ENCODE measurements at places on chromosomes 7 and 10. TPM values are rescaled to one million over a fixed set of nuclear protein-coding genes. Genes with fewer than 3 reads are reported as not detected.

DNA sequence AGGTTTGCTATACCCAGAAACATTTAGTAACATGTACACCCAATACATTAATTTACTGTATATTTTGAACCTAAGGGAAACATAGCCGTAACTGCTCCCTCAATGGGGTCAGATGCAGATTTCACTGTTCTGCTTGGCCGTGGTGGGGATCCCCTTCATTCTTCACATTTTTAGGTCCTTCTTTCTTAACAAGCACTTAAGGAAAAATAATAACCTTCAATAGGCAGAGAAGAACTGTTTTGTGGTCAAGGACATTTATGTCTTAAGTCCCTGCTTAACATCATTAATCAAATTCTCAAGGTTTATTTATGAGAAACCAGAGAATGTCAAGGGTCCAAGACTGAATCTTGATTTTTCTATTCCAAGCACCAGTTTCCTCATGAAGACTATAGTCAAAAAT, 592.1 kb upstream of the ANKRD30A start:
- no peaks in the 10 kb centered on the region for H3K4me1 ChIP-seq
- no peak for DNase-seq
- no peaks in the 10 kb centered on the region for H3K27me3 ChIP-seq
- H3K36me3 ChIP-seq = no peaks in the 10 kb centered on the region

FANK1 gene
- 1.7 TPM for total RNA-seq

GRCh38 chr10:31707093-31708039, 221.3 kb downstream of the ARHGAP12 start:
- H3K36me3 ChIP-seq = no peaks in the 10 kb centered on the region
- H3K4me1 ChIP-seq = peaks cover 9% of the 10 kb centered on the region
- peak overlapping the region; percentile 19 for H3K4me3 ChIP-seq
- no peak for DNase-seq

DNA sequence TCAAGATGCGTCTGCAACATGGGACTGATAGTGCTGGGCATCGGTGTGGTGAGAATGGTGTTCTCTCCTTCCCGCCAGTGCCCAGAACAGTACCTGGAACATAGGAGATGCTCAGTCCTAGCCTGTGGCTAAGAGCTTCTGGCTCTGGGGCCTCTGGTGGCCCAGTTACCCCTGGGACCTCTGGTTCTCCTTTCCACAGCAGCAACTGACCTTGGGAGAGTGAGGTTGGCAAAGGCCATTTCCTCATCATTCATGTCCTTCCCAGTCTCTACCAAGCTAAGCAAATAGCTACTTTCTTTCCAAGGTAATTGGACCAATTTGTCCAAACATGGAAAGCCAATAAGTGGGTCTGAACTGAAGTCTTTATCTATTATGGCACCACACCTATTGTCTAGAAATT, 11.6 kb upstream of the GOLGA7B start:
- no peaks in the 10 kb centered on the region for H3K36me3 ChIP-seq
- no peak for DNase-seq
- H3K4me1 ChIP-seq = no peaks in the 10 kb centered on the region
- no peak overlapping the region for H3K4me3 ChIP-seq

FAM237B gene
- total RNA-seq = not detected

ZMYND11 gene
- total RNA-seq = 22.9 TPM

DNA sequence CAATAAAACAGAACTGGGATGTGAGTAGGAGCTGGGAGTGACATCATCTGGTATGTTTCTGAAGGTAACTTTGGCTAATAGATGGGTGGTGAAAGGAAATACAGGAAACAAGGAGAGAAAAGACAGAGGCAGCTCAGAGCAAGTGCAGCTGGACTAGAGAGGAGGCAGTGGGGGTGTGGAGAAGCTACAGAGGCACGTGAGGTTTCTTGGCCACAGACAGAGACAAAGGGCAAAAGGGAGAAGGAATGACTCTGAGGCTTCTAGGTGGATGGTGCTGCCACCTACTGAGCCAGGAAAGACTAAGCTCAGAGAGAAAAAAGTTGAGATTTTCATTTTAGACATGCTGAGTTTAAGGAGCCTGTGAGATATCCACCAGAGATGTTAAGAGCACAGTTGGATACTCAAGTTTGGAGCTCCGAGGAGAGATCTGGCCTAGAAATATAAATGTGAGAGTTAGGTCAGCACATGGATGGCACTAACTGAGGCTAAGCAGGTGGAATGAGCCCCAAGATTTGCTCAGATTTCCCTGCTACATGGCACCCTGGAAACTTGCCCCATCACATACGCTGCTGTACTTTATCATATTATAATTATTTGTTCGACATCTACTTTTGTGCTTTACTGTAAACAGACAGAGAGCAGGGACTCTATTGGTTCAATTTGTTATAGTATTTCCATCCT, 293.0 kb upstream of the IMMP2L start:
- no peak for DNase-seq
- no peak overlapping the region for H3K27ac ChIP-seq
- H3K4me3 ChIP-seq = no peak overlapping the region
- no peaks in the 10 kb centered on the region for H3K36me3 ChIP-seq
- no peaks in the 10 kb centered on the region for H3K27me3 ChIP-seq

INMT gene
- total RNA-seq = 11.0 TPM

DNA sequence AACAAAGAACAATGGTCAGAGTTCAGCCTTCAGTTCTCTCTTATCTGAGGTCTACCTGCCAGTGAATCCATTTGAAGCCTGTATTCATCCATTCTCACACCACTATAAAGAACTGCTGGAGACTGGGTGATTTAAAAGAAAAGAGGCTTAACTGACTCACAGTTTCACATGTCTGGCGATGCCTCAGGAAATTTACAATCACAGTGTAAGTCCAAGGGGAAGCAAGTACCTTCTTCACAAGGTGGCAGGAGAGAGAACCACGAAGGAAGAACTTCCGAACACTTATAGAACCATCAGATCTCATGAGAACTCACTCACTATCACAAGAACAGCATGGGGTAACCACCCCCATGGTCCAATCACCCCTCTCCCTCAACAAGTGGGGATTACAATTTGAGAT, 33.0 kb upstream of the SLC25A13 start:
- no peak overlapping the region for H3K27ac ChIP-seq
- no peak for DNase-seq
- H3K4me1 ChIP-seq = no peaks in the 10 kb centered on the region
- H3K4me3 ChIP-seq = no peak overlapping the region

ADRA2A gene
- total RNA-seq = not detected

DNA sequence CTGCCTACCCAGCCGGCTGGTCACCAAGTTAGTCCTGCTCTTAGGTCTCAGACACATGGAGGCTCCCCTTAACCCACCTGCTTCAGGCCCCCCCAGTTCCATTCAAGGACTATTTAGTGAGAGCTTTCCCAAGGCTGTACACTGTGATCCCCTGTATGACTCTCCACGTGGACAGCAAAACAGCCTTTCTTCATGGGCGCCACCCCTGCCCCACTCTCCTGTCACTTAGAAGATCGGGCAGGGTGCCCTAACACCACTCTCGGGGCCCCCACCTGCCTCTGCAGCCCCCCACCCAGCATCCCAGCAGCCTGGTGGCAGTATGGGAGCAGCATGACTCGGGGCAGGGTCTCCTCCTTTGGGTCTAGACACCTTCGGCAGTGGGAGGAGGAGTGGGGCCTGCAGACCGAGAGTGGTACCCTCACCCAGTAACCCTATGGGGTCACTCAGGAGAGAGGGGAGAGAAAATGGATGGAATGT, 116.6 kb downstream of the PTPN20 start:
- no peak overlapping the region for H3K4me3 ChIP-seq
- H3K36me3 ChIP-seq = no peaks in the 10 kb centered on the region
- DNase-seq = no peak

GRCh38 chr10:130416334-130417150, 280.4 kb downstream of the GLRX3 start:
- no peaks in the 10 kb centered on the region for H3K27me3 ChIP-seq
- no peaks in the 10 kb centered on the region for H3K36me3 ChIP-seq
- DNase-seq = no peak
- H3K27ac ChIP-seq = no peak overlapping the region
- H3K4me3 ChIP-seq = no peak overlapping the region
- no peaks in the 10 kb centered on the region for H3K4me1 ChIP-seq

IFRD1 gene
- 19.4 TPM for total RNA-seq

WNT2 gene
- not detected for total RNA-seq

GRCh38 chr10:104322416-104322782, 15.9 kb downstream of the ITPRIP start:
- H3K27me3 ChIP-seq = no peaks in the 10 kb centered on the region
- no peak overlapping the region for H3K4me3 ChIP-seq
- no peaks in the 10 kb centered on the region for H3K36me3 ChIP-seq
- DNase-seq = no peak
- peak overlapping the region; percentile 99 for H3K27ac ChIP-seq
- peaks cover 98% of the 10 kb centered on the region for H3K4me1 ChIP-seq

GRCh38 chr10:28269842-28270456, 32.9 kb downstream of the MPP7 start:
- no peak overlapping the region for H3K27ac ChIP-seq
- H3K36me3 ChIP-seq = no peaks in the 10 kb centered on the region
- H3K27me3 ChIP-seq = no peaks in the 10 kb centered on the region
- no peak overlapping the region for H3K4me3 ChIP-seq

DNA sequence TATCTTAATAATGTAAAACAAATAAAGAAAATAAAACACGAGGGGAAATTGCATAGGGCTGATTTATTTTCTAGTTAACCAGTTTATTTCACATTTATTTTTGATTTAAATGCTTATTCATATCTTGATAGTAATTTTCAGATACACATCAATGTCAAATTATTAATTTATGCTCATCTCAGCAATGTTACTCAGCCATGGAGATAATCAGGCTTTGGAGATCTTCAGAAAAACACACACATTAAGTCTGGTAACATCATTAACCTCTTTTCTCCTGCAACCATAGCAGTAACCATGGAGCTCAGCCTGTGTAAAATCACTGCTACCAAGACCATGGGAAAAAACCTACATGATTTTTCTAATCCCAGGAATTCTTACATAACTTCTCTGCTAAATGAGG, 31.9 kb upstream of the TBX20 start:
- no peaks in the 10 kb centered on the region for H3K4me1 ChIP-seq
- no peaks in the 10 kb centered on the region for H3K27me3 ChIP-seq
- H3K27ac ChIP-seq = no peak overlapping the region
- DNase-seq = no peak
- H3K4me3 ChIP-seq = no peak overlapping the region

DNA sequence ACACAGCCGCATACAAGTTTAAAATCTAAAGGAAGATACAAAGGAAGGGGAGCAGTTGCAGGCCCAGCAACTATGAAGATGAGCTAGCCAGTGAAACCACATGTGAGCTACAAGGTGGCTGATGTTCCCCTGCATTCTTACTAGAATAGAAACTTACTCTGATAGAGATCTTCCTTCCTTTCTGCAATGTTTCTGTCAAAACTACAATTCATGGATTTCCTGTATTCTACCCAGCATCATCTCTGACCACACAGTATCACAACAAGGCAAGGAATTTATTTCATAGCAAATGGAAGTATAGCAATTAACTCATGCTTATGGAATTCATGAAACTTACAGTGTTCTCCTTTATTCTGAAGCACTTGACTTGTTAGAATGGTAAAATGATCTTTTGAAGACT, 68.7 kb upstream of the AASS start:
- H3K4me3 ChIP-seq = no peak overlapping the region
- no peaks in the 10 kb centered on the region for H3K36me3 ChIP-seq
- no peak overlapping the region for H3K27ac ChIP-seq
- H3K27me3 ChIP-seq = no peaks in the 10 kb centered on the region

DNA sequence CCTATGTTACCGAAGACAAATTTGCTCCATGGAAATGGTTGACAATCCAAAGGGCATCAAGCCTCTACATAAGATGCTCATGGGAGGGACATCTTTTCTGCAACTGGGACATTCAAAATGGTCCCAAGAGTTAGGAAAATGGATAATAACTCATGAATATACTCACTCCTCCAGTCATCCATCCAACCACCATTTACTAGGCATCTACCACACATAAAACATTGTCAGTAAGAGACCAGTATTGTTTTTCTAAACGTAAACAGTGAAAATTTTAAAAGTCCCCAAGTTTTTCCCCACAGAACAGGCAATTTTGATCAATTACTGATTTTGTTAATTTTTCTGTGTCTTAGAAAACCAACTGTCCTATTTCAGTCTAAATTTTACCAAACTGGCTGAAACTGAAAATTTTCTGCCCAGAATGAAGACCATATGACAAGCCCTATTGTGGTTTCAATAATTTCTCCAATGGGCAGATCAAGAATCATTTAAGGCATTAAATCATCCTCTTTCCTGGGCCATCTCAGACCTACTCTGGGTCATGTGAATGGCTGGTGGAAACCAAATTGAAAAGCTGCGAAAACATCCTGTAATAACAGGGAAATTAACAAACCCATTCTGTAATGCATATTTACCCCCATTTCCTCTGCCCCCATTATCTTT, 24.2 kb downstream of the PIK3AP1 start:
- no peak overlapping the region for H3K27ac ChIP-seq
- no peak for DNase-seq
- no peak overlapping the region for H3K4me3 ChIP-seq
- no peaks in the 10 kb centered on the region for H3K27me3 ChIP-seq
- no peaks in the 10 kb centered on the region for H3K36me3 ChIP-seq

GRCh38 chr7:45100761-45101480, 10.6 kb downstream of the TBRG4 start:
- H3K36me3 ChIP-seq = peaks cover 63% of the 10 kb centered on the region
- peaks cover 20% of the 10 kb centered on the region for H3K4me1 ChIP-seq

GRCh38 chr10:5977471-5978229, at the start of gene IL15RA:
IL15RA (minus strand) TSS chr10:5977543; CDS start chr10:5977492, 51 bp downstream.
- peak within 1 kb of the TSS; percentile 95 for H3K4me3 ChIP-seq
- no peak for DNase-seq
- peaks cover 45% of the 10 kb centered on the region for H3K4me1 ChIP-seq
- no peaks in the 10 kb centered on the region for H3K36me3 ChIP-seq

LAMB1 gene
- total RNA-seq = 101 TPM

TMEM225B gene
- total RNA-seq = 0.23 TPM

- H3K27ac ChIP-seq = no peak overlapping the region
- peaks cover 83% of the 10 kb centered on the region for H3K27me3 ChIP-seq
- H3K36me3 ChIP-seq = no peaks in the 10 kb centered on the region
- H3K4me1 ChIP-seq = peaks cover 83% of the 10 kb centered on the region
Observed at GRCh38 chr10:100742936-100743335, 2.4 kb upstream of the PAX2 start.

- no peak overlapping the region for H3K27ac ChIP-seq
- H3K4me3 ChIP-seq = no peak overlapping the region
- no peaks in the 10 kb centered on the region for H3K27me3 ChIP-seq
- H3K4me1 ChIP-seq = no peaks in the 10 kb centered on the region
- H3K36me3 ChIP-seq = no peaks in the 10 kb centered on the region
Observed at GRCh38 chr10:43739161-43739560, 90.5 kb upstream of the ZNF32 start.

DNA sequence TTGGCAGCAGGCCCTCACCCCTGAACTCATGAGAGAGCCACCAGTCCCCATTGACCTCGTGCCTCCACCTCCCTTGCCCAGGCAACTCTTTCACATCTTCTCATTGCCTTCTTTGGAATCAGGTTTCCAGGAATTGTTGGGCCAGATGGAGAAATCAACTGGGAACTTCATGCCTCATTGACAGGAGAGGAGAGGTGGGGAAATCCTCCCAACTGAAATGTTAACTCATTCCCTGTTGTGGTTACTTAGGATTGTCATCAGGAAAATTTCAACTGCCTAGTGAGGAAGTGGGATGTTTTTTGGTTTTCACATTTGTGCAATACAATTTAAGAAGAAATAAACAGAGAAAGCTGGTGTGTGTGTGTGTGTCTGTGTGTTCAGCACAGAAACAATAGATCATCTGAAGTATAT, 106.6 kb upstream of the INHBA start:
- DNase-seq = no peak
- no peak overlapping the region for H3K27ac ChIP-seq
- H3K4me1 ChIP-seq = no peaks in the 10 kb centered on the region
- no peaks in the 10 kb centered on the region for H3K27me3 ChIP-seq

Data from esophagus squamous epithelium (tissue), 5 donors.